ENCODE measurements at places on chromosomes 12 and 14.
A peak's percentile ranks its signal among the peaks of the same experiment; 100 is the strongest.

- no peak for DNase-seq
Measured at GRCh38 chr12:94743174-94743573, 92.8 kb upstream of the TMCC3 start.

GRCh38 chr12:111685322-111685810 lies 390 bp downstream of the BRAP start:
- no peak for DNase-seq

GRCh38 chr12:49792976-49793580 lies 35.1 kb downstream of the NCKAP5L start:
- DNase-seq: no peak

- DNase-seq: no peak
Measured at GRCh38 chr14:74502236-74503019, 8.9 kb downstream of the ISCA2 start.

- no peak for DNase-seq
Measured at GRCh38 chr12:112823582-112824149, 32.1 kb downstream of the RPH3A start.

DNA sequence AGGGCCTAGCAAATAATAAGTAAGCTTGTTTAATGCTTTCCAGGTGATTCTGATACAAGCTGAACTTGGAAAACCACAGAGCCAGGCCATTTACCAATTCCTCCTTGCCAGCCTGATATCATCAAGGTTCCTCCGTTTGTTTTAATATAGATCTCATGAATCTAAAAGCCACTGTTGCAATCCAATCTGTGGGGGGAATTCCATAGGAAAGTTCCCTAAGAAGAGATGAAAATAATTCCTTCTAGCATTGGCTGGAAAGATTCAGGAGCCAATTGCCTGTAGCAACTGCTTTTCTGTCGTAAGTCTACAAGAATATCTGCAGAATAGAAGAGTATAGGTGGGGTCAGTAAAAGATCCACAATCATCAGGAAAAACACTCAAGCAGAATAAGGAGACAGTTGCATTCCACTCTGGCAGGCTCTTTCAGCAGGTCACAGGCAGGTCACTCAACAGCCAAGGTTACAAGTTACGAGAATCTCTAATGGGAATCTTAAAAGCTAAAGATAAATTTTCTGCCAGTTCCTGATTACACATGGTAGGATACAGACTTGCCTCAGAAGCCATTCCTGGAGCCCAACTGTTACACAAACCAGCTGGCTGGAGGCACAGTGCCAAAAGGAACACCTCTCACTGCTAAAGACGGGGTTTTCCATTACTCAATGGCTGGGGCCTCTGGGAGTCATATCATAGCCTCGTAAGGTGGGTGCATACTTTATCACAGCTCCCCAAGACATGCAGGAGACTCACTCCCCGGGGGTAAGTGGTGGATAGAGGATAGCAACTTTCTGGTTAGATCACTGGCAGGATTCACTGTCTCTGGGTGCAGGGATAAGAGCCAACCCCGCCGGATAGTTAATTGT lies 43.6 kb downstream of the FGD6 start:
- DNase-seq: peak; percentile 82

DNA sequence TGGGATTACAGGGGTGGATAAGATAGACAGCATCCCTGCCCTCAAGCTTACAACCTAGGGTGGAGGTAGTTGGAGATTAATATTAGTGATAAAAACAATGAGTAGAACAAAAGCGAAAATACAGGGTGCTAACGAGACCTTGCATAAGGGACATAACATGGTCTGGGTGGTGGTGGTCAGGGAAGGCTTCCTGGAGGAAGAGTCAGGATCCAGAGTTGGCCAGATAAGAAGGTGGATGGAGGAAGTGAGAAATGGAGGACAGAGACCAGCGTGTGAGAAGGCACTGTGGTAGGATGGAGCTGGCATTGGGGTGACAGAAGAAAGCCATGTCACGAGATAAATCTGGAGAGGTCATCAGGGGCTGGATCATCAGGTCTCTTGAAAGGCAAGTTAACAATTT lies 19.2 kb downstream of the NOS1 start:
- no peak for DNase-seq

GRCh38 chr14:98950353-98950895 lies 321.6 kb downstream of the BCL11B start:
- no peak for DNase-seq

- no peak for DNase-seq
Measured at GRCh38 chr14:67748312-67748711, 46.6 kb downstream of the RDH12 start.

DNA sequence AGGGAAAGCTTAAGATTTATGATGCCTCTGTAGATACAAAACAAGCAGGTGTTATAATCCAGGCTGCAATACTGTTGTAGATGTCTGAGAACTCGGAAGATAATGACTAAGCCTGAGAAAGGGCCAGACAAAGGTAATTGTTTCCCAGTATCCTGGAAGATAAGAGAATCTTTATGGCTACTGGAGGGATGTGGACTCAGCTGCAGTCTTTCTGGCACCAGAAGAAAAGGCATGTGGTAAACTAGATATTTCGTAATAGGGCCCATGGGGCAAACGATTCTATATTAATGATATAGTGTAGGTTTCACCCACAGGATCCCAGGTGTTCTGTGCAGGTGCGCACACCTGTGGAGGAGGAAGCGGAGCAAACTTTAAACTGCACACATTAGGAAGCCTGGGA lies 9.2 kb upstream of the APOLD1 start:
- DNase-seq: no peak

GRCh38 chr12:104329707-104330532 lies 26.4 kb downstream of the EID3 start:
- DNase-seq: no peak

DNA sequence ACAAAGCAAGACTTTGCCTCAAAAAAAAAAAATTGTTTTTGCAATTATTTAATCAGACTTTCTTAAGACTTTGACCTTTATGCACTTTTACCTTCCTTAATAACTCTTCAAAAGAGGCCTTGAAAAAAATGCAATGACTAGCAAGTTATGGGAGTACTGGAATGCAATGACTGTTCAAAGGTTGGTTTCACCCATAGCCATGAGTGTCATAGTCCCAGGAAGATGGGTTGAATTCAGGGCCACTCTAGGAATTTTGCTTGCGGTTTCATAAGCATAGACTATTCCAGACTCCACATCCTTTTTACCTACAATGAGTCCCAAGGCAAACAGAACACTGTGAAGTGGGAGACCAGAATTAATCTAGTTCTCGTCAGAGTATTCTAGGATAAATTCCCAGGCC lies 29.4 kb upstream of the DENND5B start:
- DNase-seq: peak; percentile 54

DNA sequence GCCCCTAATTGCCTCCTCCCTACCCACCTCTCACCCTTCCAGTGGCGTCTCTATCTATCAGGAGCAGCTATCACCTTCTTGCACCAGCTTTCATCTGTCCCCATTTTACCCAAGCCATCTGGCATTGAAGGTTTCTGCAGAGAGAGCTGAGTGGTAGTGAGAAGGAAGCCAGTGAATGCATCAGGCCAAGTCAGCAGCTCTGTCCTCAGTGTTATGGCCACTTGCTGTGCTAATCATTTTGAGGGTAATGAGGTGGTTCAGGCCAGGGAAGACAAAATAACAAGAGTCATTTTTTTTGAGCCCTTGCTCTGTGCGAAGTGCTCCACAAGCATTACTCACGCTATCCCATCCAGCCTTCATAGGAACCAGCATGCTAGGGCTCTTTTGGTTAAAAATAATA lies 164.7 kb downstream of the SUDS3 start:
- no peak for DNase-seq

GRCh38 chr14:50173891-50174290 lies 57.5 kb downstream of the SOS2 start:
- DNase-seq: no peak

DNA sequence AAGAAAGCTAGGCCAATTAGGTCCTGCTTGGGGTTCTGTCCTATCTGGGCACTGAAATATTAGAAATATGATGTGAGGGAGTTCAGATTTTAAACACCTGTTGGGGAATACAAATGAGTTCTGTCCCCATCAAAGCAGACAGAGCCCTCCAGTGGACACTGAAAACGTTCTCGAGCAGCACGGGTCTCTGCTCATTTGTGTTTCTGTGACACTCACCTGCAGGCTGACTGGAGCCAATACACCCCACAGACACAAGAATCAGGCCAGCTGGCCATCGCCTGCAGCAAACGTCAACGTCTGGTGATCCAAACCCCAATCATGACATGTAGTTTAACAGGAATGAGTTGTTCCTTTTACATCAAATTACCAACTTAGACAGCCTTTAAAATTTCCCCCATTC lies 493.4 kb upstream of the TMEM132C start:
- DNase-seq: no peak

GRCh38 chr14:102055181-102055901 lies 31.5 kb downstream of the HSP90AA1 start:
- DNase-seq: peak; percentile 54

DNA sequence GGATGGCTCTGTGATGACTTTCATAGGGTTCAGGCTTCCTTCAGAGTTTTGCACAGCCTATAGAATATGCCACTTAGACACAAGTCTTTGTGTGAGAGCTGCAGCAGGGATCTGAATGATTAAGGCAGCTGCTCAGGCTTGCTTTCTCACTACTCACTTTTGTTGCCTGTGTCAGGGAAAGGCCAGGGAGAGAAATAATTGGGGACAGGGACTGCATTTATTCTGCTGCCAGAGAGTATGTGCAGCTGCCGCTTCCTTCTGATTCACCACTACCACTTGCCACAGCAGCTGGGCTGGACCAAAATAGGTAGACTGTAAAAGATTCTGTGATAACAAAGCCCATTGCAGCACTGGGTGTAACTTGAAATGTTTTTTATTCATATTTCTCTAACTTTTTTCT lies 49.7 kb downstream of the TRMT5 start:
- no peak for DNase-seq

DNA sequence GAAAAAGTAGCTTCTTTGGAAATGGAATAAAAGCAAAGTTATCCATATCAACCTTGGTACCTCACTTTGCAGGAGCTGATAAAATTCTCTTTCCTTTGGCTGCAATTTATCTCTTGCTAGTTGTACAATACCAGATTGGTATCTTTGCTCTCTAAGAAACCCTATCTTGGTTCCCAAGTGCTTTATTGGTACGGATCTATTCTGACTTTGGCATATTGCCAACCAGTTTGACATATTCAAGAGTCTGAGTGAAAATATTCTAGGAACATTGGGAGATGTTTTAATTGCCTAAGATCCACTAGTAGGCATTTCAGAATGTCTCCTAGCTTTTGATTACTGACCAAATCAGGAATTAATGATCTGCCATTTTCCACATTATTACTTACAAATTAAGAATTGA lies 167.2 kb upstream of the ATP2B1 start:
- no peak for DNase-seq

DNA sequence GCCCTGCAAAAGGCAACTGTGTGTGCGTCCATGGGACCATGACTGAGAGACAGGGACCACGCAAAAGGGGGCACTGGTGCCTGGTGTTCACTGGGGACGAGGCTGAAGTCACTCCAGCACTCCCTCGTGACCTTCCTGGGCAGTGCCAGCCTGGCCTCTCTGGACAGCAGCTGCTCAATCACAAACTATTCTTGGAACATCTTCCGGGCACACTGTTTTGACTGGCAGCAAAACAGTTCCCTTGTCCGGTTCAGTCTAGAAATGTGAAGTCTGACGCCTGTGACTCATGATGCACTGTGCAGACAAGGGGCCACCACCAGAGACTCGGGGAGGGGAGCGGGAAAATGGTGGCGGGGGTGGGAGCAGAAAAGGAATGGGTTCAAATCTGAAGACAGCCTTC lies 20.8 kb downstream of the SNRNP35 start:
- peak; percentile 74 for DNase-seq

- DNase-seq: no peak
Measured at GRCh38 chr12:69022674-69023073, 89.7 kb upstream of the CPM start.

DNA sequence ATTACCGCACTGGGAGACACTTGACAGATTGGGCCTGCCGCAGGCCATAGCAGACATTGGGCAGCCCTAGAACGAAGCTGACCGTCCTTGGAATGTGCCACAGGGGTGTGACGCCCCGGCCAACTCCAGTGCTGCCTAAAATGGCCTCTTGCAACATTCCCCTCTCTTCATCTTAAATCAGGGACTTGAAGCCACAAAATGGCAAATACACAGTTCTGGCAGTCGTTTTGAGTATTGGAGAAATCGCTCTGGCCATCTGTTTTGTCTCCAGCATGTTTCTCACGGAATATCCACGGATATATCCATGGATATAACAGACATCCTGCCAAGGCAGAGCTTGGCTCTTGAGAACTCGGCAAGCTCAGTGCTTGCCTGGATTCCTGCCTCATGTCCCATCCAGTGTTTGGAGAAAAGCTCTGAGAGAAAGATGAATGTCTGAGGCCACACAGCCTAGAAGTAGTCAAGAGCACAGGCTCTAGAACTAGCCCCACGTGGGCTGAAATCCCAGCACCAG lies 158.4 kb downstream of the CHST11 start:
- no peak for DNase-seq

- no peak for DNase-seq
Measured at GRCh38 chr14:95037273-95037672, 120.1 kb downstream of the DICER1 start.

DNA sequence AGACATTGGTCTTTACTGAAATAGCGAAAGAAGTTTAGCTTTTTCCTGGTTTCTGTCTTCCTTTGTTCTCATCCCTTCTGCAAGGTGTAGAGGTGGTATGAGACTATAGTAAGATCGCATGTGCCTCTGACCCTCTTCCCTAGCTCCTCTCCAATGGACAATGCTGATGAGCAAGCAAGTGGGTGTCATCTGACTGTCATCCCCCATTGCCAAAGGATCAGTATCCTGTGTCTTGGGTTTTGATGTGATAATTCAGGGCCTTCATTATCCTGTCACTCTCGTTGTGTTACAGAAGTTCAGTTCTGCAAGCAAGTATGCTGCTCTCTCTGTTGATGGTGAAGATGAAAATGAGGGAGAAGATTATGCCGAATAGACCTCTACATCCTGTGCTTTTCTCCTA lies 10.0 kb upstream of the TNS2 start:
- DNase-seq: no peak

- no peak for DNase-seq
Measured at GRCh38 chr12:132036063-132036683, 86.4 kb downstream of the EP400 start.

DNA sequence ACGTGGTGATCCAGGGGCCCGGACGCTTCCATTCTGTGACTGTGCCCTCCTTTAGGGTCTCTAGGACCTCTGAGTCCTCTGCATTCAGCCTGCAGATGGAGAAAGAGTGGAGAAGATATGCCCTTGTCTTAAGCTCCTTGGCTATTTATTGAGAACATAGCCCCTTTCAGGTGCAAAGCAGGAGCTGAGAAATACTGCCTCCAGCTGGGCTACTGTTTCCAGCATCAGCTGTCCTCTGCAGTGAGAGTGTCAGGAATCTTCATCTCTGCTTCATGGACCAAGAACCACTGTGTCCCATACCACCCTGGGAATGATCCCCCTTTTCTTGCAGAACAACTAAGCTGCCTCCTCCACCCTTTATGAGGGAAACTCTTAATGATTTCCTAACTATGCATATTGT lies 47.8 kb upstream of the CEP83 start:
- DNase-seq: no peak

- DNase-seq: no peak
Measured at GRCh38 chr14:72619111-72619571, 274.8 kb downstream of the DPF3 start.

DNA sequence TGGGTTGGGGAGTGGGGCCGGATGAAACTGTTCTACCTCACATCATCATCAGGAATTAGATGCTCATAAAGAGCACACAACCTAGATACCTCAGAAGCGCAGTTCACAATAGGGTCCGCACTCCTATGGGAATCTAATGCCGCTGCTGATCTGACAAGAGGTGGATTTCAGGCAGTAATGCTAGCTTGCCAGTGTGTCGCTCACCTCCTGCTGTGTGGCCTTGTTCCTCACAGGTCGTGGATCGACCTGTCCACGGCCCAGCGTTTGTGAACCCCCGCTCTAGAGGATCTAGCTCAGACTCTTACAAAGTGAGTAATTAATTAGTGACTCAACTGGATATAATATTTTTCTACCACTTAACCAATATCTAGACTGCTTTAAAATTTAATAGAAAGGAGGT lies 5.8 kb downstream of the PPP1R12A start:
- no peak for DNase-seq

Measured in brain microvascular endothelial cell (primary cell).